Astrocyte (in vitro differentiated cells and primary cell): ENCODE measurements at places on chromosomes 3 and 15. TPM values are rescaled to one million over a fixed set of nuclear protein-coding genes. Genes with fewer than 3 reads are reported as not detected.

TTC21A gene
- total RNA-seq = 3.9 and 4.1 TPM in 2 replicates

DNA sequence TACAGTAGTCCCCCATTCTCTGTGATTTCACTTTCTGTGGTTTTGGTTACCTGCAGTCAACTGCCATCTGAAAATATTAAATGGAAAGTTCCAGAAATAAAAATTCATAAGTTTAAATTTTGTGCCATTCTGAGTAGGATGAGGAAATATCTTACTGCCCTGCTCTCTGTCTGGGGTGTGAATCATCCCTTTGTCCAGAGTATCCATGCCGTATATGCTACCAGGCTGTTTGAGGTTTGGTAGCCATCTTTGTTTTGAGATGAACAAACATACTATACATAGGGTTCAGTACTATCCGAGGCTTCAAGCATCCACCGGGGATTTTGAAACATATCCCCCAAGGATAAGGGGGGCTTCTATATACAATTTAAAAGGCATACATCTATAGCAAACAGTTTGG is 16.3 kb upstream of the FEM1B start:
- H3K4me1 ChIP-seq = peaks cover 9% of the 10 kb centered on the region
- no peaks in the 10 kb centered on the region for H3K36me3 ChIP-seq
- DNase-seq = no peak
- H3K27me3 ChIP-seq = peaks cover 10% of the 10 kb centered on the region

DNA sequence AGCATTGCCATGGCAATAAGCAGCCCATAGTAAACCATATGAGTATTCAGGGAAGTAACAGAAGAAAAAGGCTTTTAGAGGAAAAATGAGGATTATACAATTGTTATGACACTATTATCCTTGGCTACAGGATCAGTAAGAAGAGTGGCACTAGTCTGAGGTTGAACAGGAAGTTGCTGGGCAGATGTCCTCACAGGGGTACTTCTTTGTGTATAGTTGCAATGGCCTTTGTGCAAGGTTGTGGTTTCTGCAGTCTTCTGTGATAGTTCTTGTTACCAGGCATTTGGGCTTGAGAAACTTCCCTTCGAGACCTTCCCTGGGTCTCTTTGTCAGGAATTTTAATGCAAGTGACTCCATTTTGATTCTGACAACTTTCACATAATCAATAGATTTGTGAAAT is 100.6 kb upstream of the ATP11B start:
- H3K36me3 ChIP-seq = no peaks in the 10 kb centered on the region
- H3K27ac ChIP-seq = no peak overlapping the region
- H3K4me3 ChIP-seq = no peak overlapping the region
- no peaks in the 10 kb centered on the region for H3K4me1 ChIP-seq
- DNase-seq = no peak

SYNPR gene
- total RNA-seq = 0.27 TPM in 1 of 2 replicates, not detected in the other

DNA sequence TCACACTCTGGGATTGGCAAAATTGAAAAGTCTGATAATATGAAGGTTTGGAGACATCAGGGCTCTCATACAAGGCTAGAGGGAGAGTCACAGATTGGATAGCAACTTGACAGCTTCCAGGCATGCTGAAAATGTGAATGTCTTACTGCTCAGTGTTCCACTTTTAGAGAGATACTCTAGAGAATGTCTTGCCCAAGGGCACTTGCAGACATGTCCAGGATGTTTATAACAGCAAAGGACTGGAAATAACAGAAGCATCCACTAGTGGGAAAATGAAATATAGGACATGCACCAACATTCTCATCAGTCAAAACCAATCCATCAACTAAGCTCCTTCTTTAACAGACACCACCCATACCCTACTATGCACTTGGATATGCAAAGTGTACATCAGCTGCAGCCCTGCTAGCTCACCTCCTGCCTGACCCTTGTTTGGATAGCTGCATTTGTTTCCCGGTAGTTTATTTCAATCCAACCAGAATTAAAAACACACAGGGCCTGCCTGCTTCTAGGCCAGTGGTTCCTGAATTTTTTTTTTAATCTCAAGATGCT is 101.6 kb upstream of the ARHGEF3 start:
- DNase-seq = no peak
- H3K36me3 ChIP-seq = no peaks in the 10 kb centered on the region
- H3K4me3 ChIP-seq = no peak overlapping the region
- H3K27me3 ChIP-seq = no peaks in the 10 kb centered on the region

DNA sequence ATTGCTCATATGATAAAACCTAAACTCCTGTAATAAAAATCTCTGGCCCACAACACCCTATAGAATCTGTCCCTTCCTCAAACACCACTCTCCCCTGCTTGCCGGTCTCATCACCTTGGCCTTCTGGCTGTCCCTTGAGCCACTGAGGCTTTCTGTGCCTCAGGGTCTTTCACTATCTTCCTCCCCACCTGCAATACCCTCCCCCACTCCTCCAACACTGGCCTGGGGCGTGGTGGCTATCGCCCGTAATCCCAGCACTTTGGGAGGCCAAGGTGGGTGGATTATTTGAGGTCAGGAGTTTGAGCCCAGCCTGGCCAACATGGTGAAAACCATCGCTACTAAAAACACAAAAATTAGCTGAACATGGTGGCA is 3.3 kb upstream of the CSK start:
- no peaks in the 10 kb centered on the region for H3K36me3 ChIP-seq
- H3K4me3 ChIP-seq = no peak overlapping the region
- no peak for DNase-seq
- H3K4me1 ChIP-seq = peaks cover 21% of the 10 kb centered on the region
- H3K27ac ChIP-seq = no peak overlapping the region

ZNF774 gene
- total RNA-seq = 1.2 and 3.3 TPM in 2 replicates

ATR gene
- total RNA-seq = 22.3 and 26.9 TPM in 2 replicates

RPL32 gene
- 1,349 and 1,479 TPM in 2 replicates for total RNA-seq

DNA sequence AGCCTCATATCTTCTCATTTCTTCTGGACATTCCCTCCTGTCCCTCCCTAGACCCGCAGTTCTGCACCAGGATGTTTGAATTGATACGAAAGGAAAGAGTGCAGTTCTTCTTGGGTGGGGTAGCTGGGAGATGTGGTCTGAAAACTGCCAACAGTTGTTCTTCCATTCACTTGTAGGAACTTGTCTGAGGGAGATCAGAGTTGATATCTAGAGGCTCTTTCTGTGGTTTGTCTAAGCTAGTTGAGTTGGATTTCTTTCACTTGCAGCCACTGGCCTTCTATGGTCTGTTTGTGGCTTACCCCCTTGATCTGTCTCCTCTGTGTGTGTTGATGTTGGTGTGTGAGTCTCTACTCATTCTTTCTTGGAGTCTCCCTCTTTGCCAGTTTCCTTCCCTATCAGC is 42.5 kb upstream of the PIK3CB start:
- H3K4me1 ChIP-seq = no peaks in the 10 kb centered on the region
- no peaks in the 10 kb centered on the region for H3K36me3 ChIP-seq
- no peak overlapping the region for H3K4me3 ChIP-seq
- no peak overlapping the region for H3K27ac ChIP-seq
- no peaks in the 10 kb centered on the region for H3K27me3 ChIP-seq

FANCD2OS gene
- total RNA-seq = not detected in 2 replicates

DNA sequence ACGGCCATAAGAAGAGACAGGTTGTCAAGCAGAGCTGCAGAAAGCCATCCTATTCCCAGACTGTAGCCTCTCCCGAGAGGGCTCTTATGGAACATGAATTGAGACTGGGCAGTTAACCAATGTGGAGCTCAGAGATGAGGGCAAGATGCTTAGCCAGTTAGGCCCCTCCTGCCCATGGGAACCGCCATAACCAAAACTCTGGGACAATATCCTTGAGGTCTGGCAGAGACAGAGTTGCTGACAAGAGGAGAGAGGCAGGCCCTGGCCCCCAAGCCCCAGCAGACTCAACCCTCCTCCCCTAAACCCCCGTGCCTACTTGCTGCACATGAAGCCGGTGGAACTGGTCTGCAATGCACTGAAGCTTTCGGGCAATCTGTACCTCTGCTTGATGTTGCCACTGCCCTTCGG is 4.8 kb downstream of the BMF start:
- H3K27me3 ChIP-seq = no peaks in the 10 kb centered on the region
- no peak overlapping the region for H3K27ac ChIP-seq
- no peaks in the 10 kb centered on the region for H3K36me3 ChIP-seq
- DNase-seq = no peak
- H3K4me3 ChIP-seq = no peak overlapping the region

ENTPD3 gene
- 0.53 and 0.75 TPM in 2 replicates for total RNA-seq

ZSCAN29 gene
- total RNA-seq = 25.5 and 27.8 TPM in 2 replicates

DNA sequence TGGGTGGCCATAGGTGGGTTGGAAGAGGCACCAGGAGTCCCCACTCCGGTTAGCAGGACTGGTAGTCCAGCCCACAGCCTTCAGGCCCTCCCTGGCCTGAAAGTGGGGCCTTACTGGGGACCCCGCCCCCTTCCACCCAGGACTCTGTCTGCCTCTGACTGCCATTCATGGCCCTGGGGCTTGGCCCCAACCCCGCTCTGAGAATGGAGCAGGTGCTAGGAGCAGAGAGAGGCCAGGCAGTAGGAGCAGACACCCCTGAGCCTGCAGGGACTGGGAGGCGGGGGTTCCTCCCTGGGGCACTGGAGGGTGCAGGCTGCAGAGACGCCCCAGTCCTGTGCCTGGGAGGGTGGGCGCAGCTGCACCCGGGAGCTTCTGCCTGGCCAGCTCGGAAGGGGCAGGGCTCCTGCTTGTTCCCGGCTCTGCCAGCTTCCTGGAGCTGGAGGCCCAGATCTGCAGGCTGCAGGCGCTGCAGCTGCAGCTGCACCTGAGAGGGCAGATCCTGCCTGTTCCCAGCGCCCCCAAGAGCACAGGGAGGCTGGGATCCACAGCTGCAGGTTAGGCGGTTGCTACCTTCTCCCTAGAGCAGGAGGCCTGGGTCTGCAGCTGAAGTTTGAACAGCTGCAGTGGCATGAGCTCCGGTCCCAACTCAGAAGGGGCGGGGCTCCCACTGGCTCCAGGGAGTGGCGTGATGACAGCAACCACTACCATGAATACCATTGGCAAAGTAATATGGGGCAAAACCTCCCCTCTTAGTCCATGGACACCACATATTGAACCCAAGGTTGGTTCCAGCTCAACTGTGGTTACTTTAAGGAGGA is 194.7 kb downstream of the SQOR start:
- H3K36me3 ChIP-seq = no peaks in the 10 kb centered on the region
- H3K27ac ChIP-seq = no peak overlapping the region
- no peak overlapping the region for H3K4me3 ChIP-seq
- H3K4me1 ChIP-seq = no peaks in the 10 kb centered on the region
